HFFc6 (cell line): ENCODE measurements at places on chromosomes 4 and X. TPM values are rescaled to one million over a fixed set of nuclear protein-coding genes. Genes with fewer than 3 reads are reported as not detected.

ATP2B3 gene
- 0.09 TPM in 1 of 3 replicates, not detected in the others for total RNA-seq

SMIM43 gene
- 0.43 to 1.5 TPM (median 0.70 TPM) in 3 replicates for total RNA-seq

PCYT1B gene
- total RNA-seq: not detected in 3 replicates

PRDM5 gene
- total RNA-seq: 8.4 to 11.7 TPM (median 10.5 TPM) in 3 replicates

LINC00632 gene
- total RNA-seq: 151 to 204 TPM (median 181 TPM) in 3 replicates

BMPR1B gene
- total RNA-seq: not detected in 3 replicates

OCIAD2 gene
- 2.1 to 3.1 TPM (median 2.6 TPM) in 3 replicates for total RNA-seq

DNA sequence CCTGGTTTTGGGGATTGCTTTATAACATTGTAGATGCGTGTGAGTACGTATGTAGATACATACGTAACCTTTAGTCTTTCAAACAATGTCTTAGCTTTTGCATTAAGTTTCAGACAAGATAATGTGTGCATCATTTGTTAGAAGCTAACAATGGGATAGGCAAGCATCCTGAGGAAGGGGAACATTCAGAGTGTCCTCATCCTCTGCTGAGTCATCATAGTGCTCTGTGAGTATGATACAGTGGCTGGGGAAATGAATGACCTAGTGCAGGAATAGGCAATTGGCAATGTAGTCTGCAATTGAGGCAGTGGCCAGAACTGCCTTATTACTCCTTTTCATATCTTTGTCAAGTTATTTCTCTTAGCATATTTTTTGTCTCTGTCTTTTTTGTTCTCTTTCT, 7.3 kb downstream of the NAP1L5 start:
- DNase-seq: peak; percentile 35
- H3K4me3 ChIP-seq: no peak overlapping the region
- H3K27me3 ChIP-seq: no peaks in the 10 kb centered on the region
- H3K27ac ChIP-seq: peak overlapping the region; percentile 41; the same call in 1 of the 2 replicates

- H3K36me3 ChIP-seq: no peaks in the 10 kb centered on the region
- H3K27ac ChIP-seq: no peak overlapping the region
- DNase-seq: peak; percentile 50
Measured at GRCh38 chr4:118865091-118865708, 23.5 kb upstream of the SYNPO2 start.

GRCh38 chr4:99507762-99508161, 3.1 kb upstream of the C4orf17 start:
- DNase-seq: no peak
- no peak overlapping the region for H3K4me3 ChIP-seq
- H3K36me3 ChIP-seq: no peaks in the 10 kb centered on the region
- H3K4me1 ChIP-seq: no peaks in the 10 kb centered on the region
- H3K27me3 ChIP-seq: peaks cover 2% of the 10 kb centered on the region
- H3K27ac ChIP-seq: no peak overlapping the region

GRCh38 chr4:156778606-156779005, 193.0 kb downstream of the PDGFC start:
- peak overlapping the region; percentile 68 for H3K4me3 ChIP-seq
- peak; percentile 90 for DNase-seq
- H3K27ac ChIP-seq: peak overlapping the region; percentile 87
- H3K27me3 ChIP-seq: no peaks in the 10 kb centered on the region; the same call in 1 of the 2 replicates

DNA sequence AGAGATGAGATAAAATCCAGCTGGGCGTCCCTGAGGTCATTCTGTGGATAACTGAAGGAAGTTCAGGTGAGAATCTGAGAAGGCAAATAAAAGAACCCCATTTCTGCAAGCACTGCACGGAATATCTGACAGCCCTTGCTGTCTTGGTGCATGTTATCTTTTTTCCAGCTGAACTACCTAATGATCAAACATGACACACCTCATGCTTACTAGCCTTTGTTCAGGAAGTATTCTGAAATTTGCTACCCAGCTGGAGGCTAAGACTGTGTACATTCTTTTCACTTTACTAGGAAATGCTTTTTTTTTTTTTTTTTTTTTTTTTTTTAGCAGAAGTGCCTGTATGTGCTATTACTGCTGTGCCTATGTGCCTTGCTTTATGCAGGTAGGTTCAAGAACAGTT, 718.1 kb downstream of the SMARCA1 start:
- no peaks in the 10 kb centered on the region for H3K4me1 ChIP-seq
- no peak overlapping the region for H3K27ac ChIP-seq
- DNase-seq: no peak
- no peaks in the 10 kb centered on the region; the same call in 1 of the 2 replicates for H3K27me3 ChIP-seq
- no peak overlapping the region for H3K4me3 ChIP-seq

DNA sequence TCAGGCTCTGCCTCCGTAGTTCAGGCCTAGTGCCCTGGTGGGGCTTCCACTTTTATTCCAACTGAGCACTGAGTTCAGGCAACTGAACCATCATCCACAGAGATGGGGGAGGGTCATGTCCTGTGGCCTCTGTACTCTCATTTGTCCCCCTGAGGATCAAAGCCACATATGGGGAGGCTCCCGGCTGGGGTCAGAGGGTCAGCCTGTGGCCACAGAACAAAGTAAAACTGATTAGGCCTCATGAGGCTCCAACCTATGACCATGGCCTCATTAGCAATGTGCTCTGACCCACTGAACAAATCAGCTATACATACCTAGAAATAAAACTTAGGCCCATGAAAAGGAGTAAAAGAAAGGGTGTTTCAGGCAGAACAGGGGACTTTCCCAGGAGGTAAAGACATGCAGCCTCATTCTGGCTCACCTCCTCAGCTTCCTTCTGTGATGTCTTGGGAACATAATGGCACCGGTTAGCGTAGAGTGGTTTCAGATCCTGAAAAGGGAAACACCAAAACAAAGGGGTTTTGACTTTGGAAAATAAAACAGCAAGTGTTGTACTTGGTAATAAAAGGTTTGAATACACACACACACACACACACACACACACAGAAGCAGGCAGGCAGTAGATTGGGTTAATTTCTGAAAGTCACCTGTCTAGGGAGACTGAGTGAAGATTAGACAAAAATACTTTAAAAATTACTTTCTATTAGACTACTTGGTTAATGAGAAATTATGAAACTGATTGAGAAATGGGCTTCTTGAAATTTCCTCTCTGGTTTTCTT, 24.3 kb downstream of the TMEM255A start:
- DNase-seq: no peak
- H3K4me1 ChIP-seq: no peaks in the 10 kb centered on the region
- no peaks in the 10 kb centered on the region for H3K36me3 ChIP-seq
- no peak overlapping the region for H3K27ac ChIP-seq
- peaks cover 11% of the 10 kb centered on the region for H3K27me3 ChIP-seq

DNA sequence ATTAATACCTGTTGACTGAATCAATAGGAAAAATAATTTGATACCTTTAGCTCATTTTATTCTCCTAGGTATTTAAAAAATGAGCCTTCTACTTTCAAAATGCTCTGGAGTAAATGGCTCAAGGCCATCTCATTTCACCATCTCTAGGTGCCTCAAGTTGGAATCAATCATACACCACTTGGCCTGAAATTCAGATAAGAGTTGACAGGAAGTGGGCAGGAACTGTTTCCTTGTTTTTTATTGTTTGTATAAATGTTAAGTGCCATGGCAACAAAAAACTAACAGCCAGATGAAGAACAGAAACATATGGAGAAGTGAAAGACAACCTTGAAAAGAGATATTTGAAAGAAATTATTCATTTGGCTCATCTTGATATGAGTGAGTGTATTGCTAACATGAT, 12.4 kb downstream of the LIMCH1 start:
- H3K27me3 ChIP-seq: peaks cover 2% of the 10 kb centered on the region
- H3K4me1 ChIP-seq: peaks cover 36% of the 10 kb centered on the region; the same call in 1 of the 2 replicates
- DNase-seq: no peak
- no peak overlapping the region for H3K4me3 ChIP-seq

GRCh38 chr4:67396008-67396407, 149.3 kb downstream of the CENPC start:
- no peak for DNase-seq
- H3K4me3 ChIP-seq: no peak overlapping the region
- peaks cover 6% of the 10 kb centered on the region for H3K27me3 ChIP-seq
- no peak overlapping the region for H3K27ac ChIP-seq
- H3K4me1 ChIP-seq: no peaks in the 10 kb centered on the region
- no peaks in the 10 kb centered on the region for H3K36me3 ChIP-seq

DNA sequence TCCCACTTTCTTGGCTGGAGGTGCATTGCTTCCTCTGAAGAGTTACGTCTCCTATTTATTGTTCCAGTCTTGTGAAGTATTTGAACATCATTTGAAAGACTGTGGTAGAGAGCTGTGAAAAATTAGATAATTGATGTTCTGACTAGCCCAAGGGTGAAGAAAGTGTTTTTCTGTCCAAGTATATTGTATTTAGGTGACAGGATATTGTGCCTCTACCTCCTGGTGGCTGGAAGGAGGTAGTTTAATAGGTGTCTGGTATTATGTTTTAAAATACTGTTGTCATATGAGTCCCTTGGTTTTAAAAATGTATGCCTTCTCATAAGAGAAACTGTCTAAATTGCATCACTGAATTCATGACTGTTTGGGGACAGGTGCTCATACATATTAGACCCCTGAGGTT, 226.0 kb downstream of the SPRY1 start:
- no peak overlapping the region for H3K27ac ChIP-seq
- H3K27me3 ChIP-seq: no peaks in the 10 kb centered on the region; the same call in 1 of the 2 replicates
- no peaks in the 10 kb centered on the region; the same call in 1 of the 2 replicates for H3K4me1 ChIP-seq
- no peak overlapping the region for H3K4me3 ChIP-seq

GRCh38 chr4:2246384-2247127, 4.6 kb upstream of the HAUS3 start:
- H3K27ac ChIP-seq: no peak overlapping the region
- DNase-seq: no peak
- H3K27me3 ChIP-seq: no peaks in the 10 kb centered on the region
- H3K36me3 ChIP-seq: no peaks in the 10 kb centered on the region
- peaks cover 25% of the 10 kb centered on the region for H3K4me1 ChIP-seq
- H3K4me3 ChIP-seq: no peak overlapping the region

DNA sequence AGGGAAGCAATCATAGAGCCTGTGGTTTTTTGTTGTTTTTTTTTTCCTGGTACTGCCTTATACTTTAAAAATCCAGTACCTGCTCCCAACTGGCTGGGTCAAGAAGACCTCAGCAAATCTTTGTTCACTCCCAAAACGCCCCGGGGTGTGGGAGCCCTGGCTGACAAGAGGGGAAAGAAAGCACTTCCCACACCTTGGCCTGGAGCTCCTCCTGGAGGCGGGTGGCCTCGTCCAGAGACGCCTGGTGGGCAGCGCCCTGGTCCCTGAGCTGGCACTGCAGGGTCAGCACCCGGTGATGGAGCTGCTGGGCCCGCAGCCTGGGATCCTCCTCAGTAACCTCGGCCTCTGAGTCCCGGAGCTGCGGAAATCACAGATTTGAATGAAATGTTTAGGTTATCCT, 38.2 kb downstream of the C4orf50 start:
- H3K27ac ChIP-seq: no peak overlapping the region
- no peak for DNase-seq
- H3K27me3 ChIP-seq: peaks cover 1% of the 10 kb centered on the region; the same call in 1 of the 2 replicates
- H3K4me1 ChIP-seq: no peaks in the 10 kb centered on the region
- no peak overlapping the region for H3K4me3 ChIP-seq

DNA sequence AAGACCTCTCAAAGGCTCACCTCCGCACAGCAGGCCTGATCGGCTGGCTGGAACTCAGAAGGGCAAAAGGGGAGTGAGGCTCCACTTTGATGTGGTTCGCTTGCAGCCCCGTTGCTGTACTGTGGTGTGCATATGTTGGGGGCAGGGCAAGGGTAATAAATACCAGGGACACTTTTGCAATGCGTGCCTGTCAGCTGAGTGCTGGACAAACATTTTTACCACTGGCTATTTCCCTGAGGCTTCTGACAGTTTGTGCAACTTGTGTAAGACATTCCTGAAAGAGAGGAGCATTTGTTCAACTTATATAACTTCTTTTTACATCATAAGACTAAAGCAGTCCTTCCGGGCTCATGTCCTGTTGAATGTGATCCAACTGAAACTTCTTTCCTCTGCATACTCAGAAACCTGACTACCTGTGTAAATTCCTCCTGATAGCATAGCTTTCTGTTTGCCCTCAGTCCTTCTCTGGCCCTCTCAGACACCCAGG, 82.3 kb downstream of the SPRY1 start:
- DNase-seq: peak; percentile 50
- H3K4me1 ChIP-seq: peaks cover 33% of the 10 kb centered on the region
- H3K27ac ChIP-seq: peak overlapping the region; percentile 24; the same call in 1 of the 2 replicates
- peak overlapping the region; percentile 47; the same call in 1 of the 2 replicates for H3K4me3 ChIP-seq
- H3K36me3 ChIP-seq: no peaks in the 10 kb centered on the region
- peaks cover 3% of the 10 kb centered on the region for H3K27me3 ChIP-seq

DNA sequence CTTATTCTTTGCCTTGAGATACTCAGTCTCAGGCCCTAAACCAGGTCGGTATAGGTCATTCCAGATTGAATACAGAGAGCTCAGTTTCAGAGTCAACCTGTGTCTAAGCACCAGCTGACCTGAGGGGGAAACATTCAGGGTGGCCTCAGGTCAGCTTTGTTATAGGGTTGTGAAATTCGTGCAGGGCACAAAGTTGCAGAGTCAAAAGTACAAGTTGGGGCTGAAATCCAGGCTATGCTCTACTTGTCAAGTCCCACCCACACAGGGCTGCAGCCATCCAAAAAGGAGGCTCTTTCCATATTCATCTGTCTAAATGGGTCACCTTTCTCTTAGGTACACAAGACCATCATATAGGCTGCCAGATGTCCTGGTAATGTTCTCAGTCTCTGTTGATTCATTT, 89.7 kb downstream of the ITIH6 start:
- no peaks in the 10 kb centered on the region for H3K4me1 ChIP-seq
- H3K27ac ChIP-seq: no peak overlapping the region
- H3K27me3 ChIP-seq: peaks cover 7% of the 10 kb centered on the region
- no peaks in the 10 kb centered on the region for H3K36me3 ChIP-seq
- H3K4me3 ChIP-seq: no peak overlapping the region

DNA sequence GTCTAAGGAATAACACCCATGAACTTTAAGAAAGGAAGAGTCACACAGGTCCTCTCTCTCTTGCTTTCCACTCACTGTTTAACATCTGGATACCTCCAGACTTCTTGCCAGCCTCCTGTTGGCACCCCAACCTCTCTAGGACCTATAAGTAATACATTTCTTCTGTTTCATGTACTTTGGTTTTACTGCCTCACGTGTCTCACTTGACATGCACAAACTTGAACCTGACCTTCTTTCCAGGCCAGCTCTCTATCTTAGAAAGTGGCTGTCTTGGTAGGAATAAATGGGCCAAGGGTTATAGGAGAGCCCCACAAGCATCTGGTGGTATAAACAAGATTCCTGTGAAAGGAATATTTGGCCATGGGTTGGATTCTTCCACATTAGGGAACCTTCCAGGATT, 614.8 kb upstream of the AGA start:
- no peak overlapping the region for H3K27ac ChIP-seq
- H3K4me3 ChIP-seq: no peak overlapping the region
- H3K27me3 ChIP-seq: no peaks in the 10 kb centered on the region; the same call in 1 of the 2 replicates
- no peak for DNase-seq

DNA sequence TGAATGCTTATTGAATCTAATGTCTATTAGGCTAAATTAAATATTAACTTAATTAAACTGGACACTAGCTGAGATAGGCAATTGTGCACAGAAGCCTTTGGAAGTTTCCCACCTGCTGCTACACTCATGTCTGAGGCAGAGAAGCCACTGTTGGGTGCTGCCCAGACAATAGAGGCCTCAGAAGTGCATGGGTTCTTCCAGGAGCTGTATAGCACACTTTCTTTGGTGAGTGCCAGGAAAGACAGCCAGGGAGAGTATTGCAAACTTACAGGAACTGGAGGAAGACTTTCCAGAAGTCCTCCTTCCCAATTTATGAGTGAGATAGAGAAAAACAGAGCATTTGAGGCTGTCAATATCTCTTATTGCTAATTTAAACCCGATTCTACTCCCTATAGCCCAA, 89.9 kb downstream of the GPAT3 start:
- DNase-seq: no peak
- H3K27me3 ChIP-seq: peaks cover 14% of the 10 kb centered on the region
- peaks cover 20% of the 10 kb centered on the region for H3K36me3 ChIP-seq
- peaks cover 16% of the 10 kb centered on the region for H3K4me1 ChIP-seq

- peaks cover 11% of the 10 kb centered on the region; the same call in 1 of the 2 replicates for H3K27me3 ChIP-seq
- no peak overlapping the region for H3K27ac ChIP-seq
- H3K4me3 ChIP-seq: no peak overlapping the region
- no peaks in the 10 kb centered on the region for H3K36me3 ChIP-seq
- H3K4me1 ChIP-seq: no peaks in the 10 kb centered on the region; the same call in 1 of the 2 replicates
Measured at GRCh38 chr4:105624530-105624929, 72.1 kb downstream of the ARHGEF38 start.
